CD4-positive, alpha-beta T cell treated with Interleukin-6 for 4 hours (primary cell): ENCODE measurements at places on chromosomes 4 and X.

- DNase-seq, result no peak
Observed at GRCh38 chr4:133390198-133390855, 241.2 kb downstream of the PCDH10 start.

- no peak for DNase-seq
Observed at GRCh38 chr4:46993075-46994006, at the start of gene GABRA4. TSS of gene GABRA4 (minus strand) at chr4:46993581. CDS start at chr4:46993424, 157 bp downstream.

DNA sequence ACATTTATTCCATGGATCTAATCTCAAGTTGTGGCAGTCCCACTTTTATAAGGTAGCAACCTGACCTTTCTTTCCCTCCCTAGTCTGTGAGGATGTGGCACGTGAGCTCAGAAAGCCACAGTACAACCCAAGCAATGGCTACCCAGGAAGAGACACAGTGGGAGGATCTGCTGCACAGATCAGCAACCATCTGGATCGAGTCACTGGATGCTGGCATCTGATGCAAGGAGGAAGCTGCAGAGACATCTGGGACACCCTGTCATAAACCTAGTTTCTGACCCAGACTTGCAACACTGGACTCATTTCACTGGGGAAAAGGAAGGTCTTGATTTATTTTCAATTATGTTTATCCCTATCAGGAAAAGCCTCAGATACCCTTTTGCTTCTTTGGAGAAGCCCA is 327.1 kb downstream of the PAPSS1 start:
- no peak for DNase-seq

- peak; percentile 79 for DNase-seq
Observed at GRCh38 chrX:18390941-18391538, 34.4 kb upstream of the CDKL5 start.

DNA sequence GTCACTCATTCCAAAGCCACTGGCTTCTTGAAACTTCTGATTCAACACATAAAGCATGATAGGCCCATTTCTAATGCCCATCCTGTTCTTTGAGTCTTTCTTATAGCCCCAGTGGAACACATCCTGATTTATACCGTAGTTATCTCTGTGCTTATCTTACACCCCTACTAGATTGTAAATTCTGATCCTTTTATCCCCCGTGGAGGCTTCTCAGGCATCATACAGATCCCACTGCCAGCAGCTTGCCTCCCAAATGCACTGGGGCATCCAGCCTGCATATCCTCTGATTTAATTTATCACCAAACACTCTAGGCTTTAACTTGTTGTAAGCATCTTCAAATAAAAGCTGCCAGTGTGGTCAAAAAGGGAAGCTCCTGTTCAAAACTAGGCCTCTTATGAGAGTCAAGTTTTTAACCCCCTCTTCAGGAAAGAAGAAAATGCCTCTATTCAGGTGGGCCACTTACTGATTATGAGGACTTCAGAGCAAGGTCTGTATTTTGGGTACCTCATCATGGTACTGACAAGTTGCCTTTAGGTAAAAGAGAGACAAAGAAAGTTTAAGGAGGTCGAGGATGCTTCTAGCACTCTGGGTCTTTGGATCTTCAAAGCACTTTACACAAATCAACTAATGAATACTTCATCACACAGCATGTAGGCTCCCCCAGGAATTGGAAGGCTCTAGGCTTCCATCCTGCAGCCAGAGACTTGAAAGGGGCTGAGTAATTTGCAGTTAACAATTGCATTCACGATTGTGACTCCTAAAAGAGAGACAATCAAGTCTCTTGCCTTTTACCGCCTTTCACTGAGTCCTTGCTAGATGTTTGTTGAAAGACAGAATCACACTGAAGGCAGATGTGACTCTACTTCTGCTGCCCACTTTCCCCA is 95.8 kb upstream of the LDB2 start:
- no peak for DNase-seq
